Left ventricle myocardium superior (tissue), 1 donor: ENCODE measurements at places on chromosomes 12 and 14. TPM values are rescaled to one million over a fixed set of nuclear protein-coding genes. Genes with fewer than 3 reads are reported as not detected.

GRCh38 chr12:116236976-116237375 lies 40.5 kb downstream of the MED13L start:
- DNase-seq: no peak

- DNase-seq: no peak
Observed at GRCh38 chr12:119460876-119461275, 126.3 kb downstream of the CCDC60 start.

DNA sequence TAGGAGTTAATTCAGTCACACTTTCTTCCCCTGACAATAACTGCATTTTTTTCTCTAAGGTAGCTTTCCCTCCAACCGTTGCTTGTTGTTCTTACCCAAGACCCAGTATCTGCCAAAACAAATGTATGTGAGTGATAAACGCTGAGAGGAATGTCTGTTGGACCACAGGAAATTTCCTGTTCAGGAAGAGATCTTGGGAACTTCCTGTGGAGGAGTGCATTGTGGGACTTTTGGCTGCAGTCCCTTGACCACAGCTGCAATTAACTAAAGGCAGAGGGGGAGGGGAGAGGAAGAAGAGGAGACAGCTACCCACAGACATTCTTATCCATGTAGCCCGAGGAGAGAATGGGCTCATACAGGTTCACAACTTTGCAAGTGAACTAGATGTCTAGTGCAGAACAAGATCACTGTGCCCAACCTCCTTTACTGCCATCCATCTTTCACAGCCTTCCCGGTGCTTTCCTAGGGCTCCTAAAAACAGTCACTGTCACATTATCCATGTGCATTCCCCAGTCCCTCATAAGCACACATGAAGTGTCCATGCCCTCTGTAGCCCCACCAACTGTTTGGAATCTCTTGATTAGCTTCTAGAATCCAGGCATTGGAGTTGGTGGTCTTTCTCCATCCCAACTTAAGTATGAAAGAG lies 149.5 kb downstream of the ETV6 start:
- no peak for DNase-seq

GRCh38 chr14:35687335-35687939 lies 121.7 kb downstream of the RALGAPA1 start:
- no peak for DNase-seq

DNA sequence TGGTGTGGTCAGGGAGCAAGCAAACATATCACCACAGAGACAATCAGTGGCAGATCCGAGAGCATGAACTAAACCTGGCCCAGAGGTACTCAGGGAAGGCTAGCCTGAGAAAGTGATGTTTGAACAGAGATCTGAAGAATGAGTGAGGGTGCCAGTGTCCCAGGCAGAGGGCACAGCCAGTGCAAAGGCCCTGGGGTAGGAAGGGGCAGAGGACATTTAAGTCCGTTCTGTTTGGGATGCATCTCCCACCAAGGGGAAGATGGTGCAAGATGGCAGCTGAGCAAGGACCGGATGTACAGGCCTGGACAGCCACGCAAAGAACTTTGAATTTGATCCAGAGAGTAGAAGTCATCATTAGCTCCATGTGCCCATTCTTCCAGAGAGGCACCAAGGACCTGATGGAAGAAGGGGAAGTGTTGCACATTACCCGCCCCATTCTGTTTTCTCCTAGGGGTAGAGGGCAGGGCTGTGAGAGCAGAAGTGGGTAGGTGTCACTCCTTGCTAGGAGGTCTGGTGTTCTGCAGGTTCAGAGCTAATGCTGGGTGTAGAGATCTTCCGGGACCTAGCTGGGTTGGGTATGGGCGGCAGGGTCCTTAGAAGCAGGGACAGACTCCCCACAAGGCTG lies 3.9 kb downstream of the DTX1 start:
- no peak for DNase-seq

- DNase-seq: no peak
Observed at GRCh38 chr12:61161961-61162360, 1098.2 kb upstream of the USP15 start.

- DNase-seq: no peak
Observed at GRCh38 chr12:5494343-5494742, 62.4 kb downstream of the NTF3 start.

DNA sequence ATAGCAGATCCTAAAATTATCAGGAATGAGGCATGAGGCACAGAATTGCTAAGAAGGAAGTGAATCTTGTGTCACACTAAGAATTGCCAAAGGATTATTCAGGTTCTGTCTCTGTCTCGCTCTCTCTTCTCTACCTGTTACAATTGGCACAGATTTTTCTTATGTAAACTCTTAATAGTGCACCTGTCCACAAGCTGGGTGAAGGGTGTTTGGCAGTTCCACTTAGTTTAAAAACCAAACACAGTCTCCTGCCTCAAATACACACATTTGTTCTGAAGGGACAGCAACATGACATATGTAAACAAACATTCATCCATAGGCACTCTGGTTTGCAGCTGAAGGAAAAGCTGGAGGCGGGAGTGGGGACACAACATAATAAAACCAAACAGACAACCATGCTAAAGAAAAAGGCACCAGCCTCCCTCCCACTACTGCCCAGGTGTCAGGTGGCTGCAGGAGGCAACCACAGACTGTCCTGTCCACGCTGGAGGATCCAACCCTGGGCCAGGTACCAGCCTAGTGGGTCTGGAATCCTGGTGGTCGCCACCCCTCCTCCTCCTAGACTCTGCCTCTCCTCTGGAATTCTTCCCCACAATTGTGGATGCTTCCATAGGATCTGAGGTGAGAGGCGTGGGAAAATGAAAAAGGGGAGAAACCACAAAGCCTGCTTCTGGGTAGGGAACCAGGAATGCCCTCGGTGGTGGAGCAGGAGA lies 81.2 kb downstream of the TMEM260 start:
- no peak for DNase-seq

DNA sequence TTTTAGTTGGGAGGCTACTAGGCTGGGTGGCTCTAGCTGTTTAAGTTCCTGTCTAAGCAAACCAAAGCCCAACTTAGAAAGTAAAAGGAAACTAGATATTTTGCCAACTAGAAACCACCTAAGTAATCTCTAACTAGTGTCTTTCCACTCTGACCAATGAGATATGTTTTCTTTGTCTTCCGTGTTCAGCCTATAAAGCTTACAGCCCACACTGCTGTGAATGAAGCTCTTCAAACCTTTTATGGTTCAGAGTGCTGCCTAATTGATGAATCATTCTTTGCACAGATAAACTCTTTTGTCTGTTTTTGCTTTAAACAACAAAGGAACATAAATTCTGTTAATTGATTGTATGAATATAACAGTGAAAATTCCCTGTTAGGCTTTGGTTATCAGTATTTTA lies 66.1 kb downstream of the FUT8 start:
- no peak for DNase-seq

DNA sequence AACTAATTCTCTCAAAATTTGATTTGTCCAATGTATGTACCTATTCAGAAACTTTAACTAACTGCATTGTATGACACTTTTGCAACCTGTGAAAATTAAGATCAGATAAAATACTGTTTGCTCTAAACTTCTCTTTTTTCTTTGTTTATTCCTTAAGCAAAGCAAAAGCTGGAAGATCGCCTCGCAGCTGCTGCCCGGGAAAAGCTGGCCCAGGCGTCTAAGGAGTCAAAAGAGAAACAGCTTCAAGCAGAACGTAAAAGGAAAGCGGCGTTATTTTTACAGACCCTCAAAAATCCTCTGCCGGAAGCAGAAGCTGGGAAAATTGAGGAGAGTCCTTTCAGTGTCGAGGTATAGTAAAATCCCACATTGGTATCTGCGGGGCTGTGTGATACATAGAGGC lies 55.1 kb downstream of the SFSWAP start:
- DNase-seq: no peak

- no peak for DNase-seq
Observed at GRCh38 chr12:73867147-73867546, 670.5 kb upstream of the ATXN7L3B start.

DNA sequence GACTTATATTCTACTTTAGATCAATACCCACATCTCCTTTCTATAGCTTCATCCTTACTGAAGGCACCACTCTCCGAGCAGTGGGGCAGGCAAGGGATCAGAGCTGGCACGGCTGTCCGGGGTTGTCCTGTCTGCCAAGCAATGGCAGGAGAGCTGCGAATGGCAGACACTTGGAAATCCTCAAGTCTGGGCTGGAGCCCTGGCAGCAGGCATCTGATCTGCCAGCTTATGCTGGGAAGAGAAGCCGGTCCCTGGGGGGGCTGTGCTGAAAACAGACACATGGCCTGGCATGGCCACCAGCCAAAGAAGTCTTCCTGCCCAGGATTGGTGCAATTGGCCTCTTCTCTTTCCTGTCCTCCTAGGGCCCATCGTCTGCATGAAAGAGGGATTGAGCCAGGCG lies 280.2 kb upstream of the PWP1 start:
- peak; percentile 67 for DNase-seq

GRCh38 chr12:108633081-108633533 lies 587 bp downstream of the SELPLG start:
- no peak for DNase-seq

- no peak for DNase-seq
Observed at GRCh38 chr12:51851413-51852124, 3.1 kb upstream of the FIGNL2 start.

GRCh38 chr12:107288414-107289127 lies 195.2 kb upstream of the CRY1 start:
- DNase-seq: no peak

GRCh38 chr14:48643241-48643640 lies 942.9 kb downstream of the RPS29 start:
- no peak for DNase-seq

- no peak for DNase-seq
Observed at GRCh38 chr12:54021432-54022013, 6.7 kb upstream of the HOXC6 start.

DNA sequence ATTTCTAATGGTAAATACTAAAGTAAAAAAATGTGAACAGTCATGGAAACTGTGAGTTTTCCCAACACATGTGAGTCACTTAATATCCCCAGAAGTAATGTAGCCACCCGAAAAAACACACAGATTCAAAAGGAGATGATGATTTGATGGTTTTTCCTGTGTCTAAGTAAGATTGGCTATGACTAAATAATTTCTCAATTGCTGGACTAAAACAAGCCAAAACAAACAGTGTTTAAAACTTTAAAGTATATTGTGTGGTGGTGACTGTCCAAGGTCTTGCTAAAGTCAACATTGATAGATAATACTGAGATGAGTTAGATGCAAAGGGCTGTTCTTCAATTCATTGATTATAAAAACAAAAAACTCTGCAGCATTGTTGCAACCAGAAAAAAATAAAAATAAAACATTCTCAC lies 89.6 kb upstream of the SOX5 start:
- no peak for DNase-seq

The MYO1H gene
- total RNA-seq: 0.52 TPM

The LTBP2 gene
- 16.0 TPM for total RNA-seq

The TSPAN19 gene
- not detected for total RNA-seq

The MYH6 gene
- 4,258 TPM for total RNA-seq

The SERPINA3 gene
- 63.5 TPM for total RNA-seq

The CD63 gene
- 733 TPM for total RNA-seq

The PKP2 gene
- total RNA-seq: 423 TPM

The CD163 gene
- total RNA-seq: 64.5 TPM

The SRRM4 gene
- 0.42 TPM for total RNA-seq

The DLK1 gene
- total RNA-seq: 22.7 TPM

The PLEKHH1 gene
- total RNA-seq: 5.5 TPM

The CNTN1 gene
- total RNA-seq: 0.57 TPM
